ENCODE measurements at places on chromosomes 3 and 15. TPM values are rescaled to one million over a fixed set of nuclear protein-coding genes. Genes with fewer than 3 reads are reported as not detected.

- DNase-seq = no peak
Observed at GRCh38 chr3:13812034-13812471, 67.8 kb downstream of the WNT7A start.

DNA sequence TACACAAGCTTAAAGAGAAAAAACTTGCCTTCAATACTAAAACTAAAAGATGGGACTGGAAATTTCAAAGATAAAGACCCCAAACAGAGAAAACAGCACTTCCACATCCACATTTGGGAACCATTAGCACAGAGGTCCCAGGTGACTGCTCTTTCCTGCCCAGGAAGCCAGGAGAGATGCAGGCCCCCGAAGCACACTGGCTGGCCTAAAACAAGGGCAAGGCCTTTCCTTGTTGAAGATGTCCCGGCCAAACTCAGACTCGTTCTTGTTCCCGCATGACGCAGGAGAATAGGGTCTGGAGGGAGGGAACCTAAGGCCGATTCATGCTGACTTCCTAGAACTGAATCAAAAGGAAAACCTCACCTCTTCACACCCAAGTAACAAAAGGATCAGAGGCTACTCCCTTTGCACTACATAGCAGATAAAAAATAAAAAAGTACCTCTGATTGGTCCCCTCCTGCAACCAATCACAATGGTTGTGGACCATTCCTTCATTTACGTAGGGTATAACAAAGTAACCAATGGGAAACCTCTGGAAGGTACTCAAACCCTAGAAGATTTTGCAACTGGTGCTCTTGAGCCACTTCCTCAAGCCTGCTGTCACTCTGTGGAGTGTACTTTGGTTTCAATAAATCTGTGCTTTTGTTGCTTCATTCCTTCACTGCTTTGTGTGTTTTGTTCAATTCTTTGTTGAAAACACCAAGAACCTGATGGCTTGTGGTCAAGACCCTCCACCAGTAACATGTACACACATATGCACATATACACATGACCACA is 48.7 kb downstream of the EFCAB12 start:
- DNase-seq = peak; percentile 14

The RPP14 gene
- total RNA-seq = 20.3 TPM

The RAD51 gene
- 86.8 TPM for total RNA-seq

The TMEM207 gene
- not detected for total RNA-seq

Measured in OCI-LY7 (cell line).